ENCODE measurements at places on chromosomes 11 and 22.

GRCh38 chr11:70109006-70109405 lies 30.9 kb downstream of the ANO1 start:
- DNase-seq = no peak

DNA sequence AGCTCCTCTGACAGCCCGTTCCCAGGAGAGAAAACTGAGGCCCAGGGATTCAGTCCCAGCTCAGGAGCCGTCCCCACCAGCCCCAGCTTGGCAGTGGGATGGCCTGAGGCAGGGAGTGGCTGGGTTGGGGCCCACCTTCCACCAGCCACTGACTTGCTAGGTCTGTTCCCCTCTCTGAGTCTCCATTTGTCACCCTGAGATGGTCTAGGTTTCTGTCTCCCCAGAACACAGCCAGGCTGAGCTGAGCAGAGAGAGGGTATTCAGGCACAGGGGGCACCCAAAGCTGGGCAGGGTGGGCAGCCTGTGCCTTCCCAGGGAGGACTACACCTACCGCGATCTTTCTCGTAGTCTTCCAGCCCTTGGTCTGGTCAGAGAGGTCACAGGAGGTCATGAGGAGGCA lies 95.7 kb downstream of the PDE2A start:
- DNase-seq = no peak

- no peak for DNase-seq
These were observed 48.9 kb upstream of the KIRREL3 start for GRCh38 chr11:127049486-127049885.

DNA sequence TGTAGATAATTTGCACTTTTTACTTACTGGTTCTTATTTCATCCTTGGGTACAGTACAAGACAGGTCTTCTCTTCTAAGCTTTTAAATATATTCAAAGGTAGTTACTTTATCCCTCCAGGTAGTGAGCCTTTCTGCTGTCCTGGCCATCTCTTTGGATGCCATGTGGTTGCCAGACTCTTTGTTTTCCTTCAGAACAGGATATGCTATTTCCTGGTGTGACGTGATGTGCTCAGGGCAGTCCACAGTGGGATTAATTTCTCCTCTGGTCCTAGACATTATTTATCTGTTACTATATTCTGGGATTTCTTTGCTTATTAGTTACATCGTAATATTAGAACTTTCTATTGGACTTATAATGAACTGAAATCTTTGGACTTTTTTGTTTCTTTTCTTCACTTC lies 63.7 kb downstream of the PPP6R3 start:
- no peak for DNase-seq

- no peak for DNase-seq
These were observed 20.7 kb downstream of the ADAMTS15 start for GRCh38 chr11:130469181-130469580.

DNA sequence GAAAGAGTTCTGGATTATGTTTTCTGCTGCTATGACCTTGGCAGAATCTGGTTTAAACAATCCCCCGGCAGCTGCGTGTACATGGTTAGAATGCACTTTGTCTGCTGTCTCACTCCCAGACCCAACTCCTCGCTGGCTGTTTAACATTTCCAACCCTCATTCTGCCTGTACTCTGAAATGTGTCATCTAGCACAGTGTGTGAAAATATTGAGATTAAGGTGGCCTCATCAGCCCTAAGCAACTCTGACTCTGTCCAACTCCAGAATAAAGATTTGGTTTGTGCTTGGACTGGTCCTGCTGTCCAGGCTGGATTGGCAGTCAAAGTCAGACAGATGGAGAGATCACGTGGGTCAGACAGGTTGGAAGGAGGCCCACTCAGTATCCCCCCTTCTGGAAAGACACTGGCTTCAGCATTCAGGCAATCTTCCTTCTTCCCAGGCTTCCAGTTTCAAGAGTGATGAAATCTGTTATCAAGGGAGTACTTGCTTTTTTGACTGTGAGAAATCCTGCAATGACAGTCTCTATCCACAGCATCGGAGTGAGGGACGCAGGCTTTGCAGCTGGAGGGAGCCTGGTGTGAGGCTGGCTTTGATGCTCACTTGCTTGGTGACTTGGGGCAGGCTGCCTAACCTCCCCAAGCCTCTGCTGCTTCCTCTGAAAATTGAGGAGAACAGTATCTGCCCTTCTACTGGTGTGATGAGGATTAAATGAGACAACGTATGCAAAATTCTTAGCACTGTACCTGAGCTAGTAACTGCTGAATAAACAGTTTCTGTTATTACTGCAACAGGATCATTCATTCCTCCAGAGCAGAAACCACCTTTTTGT lies 29.8 kb downstream of the ABTB2 start:
- no peak for DNase-seq

- DNase-seq = no peak
These were observed 380.3 kb downstream of the AASDHPPT start for GRCh38 chr11:106457727-106458126.

- DNase-seq = no peak
These were observed 146.2 kb downstream of the ATXN10 start for GRCh38 chr22:45817745-45818423.

- no peak for DNase-seq
These were observed 88.8 kb downstream of the UBASH3B start for GRCh38 chr11:122744357-122744756.

DNA sequence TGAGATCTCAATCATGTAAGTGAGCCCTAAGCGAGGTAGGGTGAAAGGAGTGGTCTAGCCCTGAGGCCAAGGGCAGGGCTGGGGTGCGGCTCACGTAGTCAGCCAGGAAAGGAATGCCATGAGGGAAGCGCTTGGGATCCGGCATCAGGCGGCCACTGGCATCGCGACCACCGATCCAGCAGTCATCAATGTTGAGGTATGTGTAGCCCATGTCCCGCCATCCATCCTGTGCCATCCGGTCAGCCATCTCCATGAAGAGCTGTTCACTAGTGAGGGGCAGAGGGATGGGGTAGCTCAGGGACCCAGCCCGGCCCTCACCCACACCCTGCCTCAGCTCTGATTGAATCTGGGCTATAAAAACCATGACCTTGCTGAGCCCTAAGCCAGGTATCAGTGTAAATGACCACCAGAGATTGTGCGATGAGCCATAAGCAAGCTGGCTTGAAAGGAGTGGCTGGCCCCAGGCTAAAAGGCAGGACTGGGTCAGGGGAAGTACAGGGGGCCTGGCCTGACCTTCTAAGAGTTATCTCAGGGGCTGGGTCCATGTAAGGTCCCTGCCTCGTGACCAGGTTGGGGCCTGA lies 2.9 kb downstream of the NAGA start:
- no peak for DNase-seq

GRCh38 chr11:114259124-114259526 lies 37.1 kb upstream of the NNMT start:
- no peak for DNase-seq

DNA sequence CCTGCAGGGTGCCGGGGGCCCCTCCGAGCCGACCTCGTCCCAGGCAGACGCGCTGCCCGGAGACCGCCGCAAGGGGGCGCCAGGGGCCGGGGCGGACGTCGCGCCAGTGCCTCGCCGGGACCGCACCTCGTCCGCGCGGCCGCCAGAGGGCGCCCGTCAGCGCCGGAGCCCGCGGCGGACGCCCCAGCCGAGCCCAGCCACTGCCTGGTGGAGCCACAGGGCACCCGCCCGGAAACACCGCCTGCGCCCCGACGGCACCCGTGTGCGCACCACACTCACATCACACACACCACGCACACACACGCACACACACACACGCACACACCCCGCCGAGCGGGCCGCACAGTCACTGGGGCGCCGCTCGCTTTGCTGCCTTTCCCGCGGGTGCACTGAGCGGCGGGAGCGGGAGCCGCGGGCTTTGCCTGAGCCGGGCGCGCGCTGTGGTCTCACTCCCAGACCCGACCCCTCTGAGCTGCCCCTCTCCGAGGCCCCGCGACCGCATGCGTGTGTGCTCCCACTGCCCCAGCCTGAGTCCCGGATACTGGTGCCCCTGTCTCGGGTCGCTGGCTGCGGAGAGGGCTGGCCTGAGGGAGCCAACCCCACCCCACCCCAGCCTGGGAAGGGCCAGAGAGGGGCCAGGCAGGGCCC lies 449.3 kb downstream of the OPCML start:
- peak; percentile 50 for DNase-seq

- peak; percentile 13 for DNase-seq
These were observed 5.4 kb downstream of the FJX1 start for GRCh38 chr11:35623621-35624168.

- DNase-seq = peak; percentile 43
These were observed 45.3 kb downstream of the SGSM3 start for GRCh38 chr22:40415531-40416266.

DNA sequence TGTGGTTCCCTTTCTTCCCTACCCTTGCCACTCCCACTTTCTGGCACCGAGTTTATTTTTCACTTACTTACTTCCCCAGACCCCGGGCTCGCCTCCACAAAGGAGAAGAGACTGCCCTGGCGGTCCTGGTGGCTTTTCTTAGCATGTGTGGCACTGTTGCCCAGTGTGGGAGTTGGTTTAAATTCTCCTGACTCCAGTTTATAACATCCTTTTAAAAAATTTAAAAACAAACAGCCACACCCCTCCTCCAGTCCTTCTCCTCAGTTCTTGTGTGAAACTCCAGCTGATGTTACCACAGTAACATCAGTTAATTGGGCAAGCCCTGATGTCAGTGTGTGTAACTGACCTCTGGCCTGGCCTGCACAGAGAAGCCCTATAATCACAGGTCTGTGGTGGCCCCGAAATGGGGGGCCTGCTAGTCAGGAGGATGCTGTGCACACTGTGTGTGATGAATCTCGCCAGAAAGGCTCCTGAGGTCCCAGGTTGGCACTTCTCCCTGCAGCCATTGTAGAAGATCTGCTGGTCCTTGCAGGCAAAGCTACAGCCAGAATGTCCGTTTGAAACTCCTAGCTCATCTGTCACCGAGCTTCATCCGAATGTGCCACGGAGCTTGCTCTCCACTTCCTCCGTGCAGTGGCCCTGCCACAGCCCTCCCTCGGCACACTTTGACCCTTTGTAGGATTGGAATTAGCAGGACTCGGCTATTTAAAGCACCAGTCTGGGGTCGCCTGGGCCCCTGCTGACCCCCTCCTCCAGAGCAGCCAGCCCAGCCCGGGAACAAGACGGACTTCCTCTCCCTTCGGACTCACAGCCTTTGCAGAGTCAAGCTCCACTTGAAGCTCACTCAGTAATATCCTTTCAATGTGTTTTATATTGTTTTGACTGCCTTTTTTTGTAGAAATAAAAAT lies 7.6 kb downstream of the YDJC start:
- no peak for DNase-seq

- no peak for DNase-seq
These were observed 12.0 kb downstream of the RELA start for GRCh38 chr11:65650547-65651338.

DNA sequence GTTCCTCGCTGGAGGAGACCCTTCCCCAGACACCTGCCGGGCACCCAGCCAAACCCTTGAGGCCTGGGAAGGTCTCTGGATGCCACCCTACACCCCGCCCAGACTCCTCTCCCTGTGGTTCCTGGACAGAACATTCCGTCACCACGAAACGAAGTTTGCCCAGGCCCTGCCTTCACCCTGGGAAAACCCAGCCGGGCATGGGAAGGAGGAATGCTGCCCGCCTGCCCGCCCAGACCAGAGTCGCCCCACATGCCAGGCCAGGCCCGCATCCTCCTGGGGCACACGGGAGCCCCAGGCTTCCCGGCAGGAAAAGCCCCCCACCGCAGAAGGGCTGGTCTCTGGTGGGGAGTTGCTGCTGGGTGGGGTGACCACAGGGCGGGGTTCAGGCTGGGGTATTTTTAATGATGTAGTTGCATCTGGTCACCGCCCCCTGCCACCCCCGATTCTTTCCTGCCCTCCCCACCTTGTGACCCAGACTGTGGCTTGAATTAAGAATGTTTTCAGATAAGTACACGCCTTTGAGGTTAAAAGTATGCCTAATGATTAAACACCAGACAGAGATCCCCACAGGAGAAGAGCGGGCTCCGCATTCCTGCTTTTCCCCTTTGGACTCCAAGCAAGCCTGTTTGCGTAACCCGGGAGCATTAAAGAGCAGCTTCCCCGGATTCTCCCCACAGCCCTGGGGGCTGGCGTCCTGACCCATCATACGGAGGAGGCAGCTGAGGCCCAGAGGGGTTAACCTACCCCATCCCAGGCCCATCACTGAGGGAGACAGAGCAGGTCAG lies 44.6 kb upstream of the PPARA start:
- DNase-seq = no peak

- peak; percentile 25 for DNase-seq
These were observed 113.3 kb downstream of the ZNF280B start for GRCh38 chr22:22395245-22395644.

DNA sequence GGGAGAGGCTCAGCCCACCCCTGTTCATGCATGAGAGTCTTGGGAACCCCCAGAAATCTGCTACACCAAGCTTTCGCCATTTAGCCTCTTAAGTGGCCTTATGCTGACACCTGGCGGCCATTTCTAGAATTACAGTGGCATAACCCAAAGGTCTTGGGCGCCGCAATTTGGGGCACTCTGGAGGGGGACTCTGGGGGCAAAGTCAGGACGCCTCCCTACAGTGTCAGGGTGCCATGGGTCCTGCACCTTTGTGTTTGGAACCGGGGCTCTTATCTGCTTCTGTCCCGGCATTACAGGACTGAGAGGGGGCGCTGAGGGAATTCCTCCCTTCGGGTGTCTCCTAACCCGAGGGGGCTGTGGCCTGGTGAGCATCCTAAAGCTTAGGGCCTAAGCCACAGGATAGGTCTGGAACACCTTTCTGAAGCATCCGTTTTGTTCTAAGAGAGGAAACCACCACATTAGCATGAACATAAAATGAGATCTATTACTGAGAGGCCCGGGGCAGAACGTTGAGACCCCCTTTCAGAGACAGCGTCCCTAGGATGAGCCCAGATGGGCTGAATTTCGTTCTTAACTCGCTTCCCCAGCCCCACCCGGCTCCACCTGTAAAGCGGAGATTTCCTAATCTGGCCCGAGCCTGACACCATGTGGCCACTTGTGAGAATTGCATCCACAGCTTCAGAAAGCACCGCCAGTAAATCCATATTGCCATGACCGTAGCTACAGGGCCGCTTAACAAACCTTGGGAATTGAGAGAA lies 9.3 kb downstream of the INS start:
- peak; percentile 81 for DNase-seq

- no peak for DNase-seq
These were observed 1.1 kb upstream of the TMA7B start for GRCh38 chr22:39958949-39959639.

DNA sequence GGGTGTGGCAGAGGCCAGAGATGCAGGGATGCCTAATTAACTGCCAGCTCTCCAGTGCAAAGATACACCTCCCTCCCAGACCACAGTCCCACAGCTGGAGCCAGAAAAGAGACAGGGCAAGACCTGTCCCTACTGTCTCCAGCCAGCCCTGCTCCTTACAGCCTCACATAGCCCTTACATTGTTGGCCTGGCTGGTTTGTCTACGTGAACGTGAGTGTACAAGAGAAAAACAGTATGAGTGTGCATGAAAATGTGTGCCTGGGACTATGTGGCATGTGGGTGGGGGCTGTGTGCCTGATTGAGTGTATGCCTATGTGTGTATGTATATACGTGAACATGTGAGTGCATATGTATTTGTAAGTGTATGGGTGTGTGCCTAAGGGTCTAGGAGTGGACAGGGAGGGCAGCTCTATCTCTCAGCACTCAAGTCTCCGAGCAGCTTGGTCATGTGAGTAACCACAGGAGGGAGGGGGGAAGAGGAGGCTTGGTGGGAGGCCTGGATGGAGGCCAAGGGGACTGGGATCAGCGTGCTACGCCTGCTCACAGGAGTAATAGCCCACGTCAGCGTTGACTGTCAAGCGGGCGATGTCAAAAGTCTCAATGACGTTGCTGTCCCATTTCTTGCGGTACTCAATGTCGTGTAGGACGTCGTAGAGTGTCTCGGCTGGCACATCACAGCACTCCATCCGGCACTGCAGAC lies 6.6 kb upstream of the ARAP1 start:
- no peak for DNase-seq

Data from NB4 (cell line).